NCI-H446 (cell line): ENCODE measurements at places on chromosomes 1 and 21.

DNA sequence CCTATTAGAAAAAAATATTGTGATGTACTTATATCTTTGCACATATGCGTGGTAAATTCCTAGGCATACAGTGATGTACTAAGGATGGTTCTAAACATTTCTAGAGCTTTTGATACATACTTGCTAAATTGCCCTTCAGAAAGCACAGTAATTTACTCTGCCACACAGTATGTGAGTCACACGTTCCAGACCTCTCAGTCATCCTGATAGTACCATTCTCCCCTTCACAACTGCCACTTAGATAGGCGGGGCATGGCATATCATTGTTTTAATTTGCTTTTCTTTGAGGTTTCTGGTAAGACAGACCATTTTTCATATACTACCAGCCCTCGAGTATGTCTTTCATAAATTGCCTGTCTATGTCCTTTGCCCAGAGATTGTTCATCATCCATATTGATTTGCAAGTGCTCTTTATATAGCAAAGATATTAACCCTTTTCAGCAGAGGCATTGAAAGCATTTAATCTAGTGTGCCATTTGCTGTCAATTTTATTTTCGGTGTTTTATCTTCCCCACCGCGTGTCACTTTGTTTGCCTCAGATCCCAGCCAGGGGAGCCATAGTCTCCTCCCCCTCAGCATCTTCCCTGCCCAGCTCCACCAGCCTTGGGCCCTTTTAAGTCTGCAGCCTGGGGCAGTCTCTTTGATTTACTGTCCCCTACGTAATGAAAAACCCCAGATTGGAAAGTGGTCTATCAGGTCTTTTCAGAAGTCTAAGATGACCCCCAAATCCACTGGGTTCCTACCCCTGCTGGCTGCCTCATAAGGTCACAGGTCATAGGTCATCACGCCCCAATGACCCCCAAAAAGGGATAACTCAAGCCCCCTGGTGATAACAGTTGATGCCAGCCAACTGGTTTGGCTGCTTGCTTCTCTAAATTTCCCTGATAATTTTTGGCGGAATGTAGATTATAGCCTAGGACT, 11.8 kb upstream of the PAX7 start:
- DNase-seq = no peak

- no peak for DNase-seq
Measured at GRCh38 chr1:18410407-18410806, 70.3 kb upstream of the KLHDC7A start.

- no peak for DNase-seq
Measured at GRCh38 chr1:15258833-15259621, 12.0 kb downstream of the FHAD1 start.

- no peak for DNase-seq
Measured at GRCh38 chr1:248840946-248841345, 2.9 kb downstream of the ZNF672 start.

DNA sequence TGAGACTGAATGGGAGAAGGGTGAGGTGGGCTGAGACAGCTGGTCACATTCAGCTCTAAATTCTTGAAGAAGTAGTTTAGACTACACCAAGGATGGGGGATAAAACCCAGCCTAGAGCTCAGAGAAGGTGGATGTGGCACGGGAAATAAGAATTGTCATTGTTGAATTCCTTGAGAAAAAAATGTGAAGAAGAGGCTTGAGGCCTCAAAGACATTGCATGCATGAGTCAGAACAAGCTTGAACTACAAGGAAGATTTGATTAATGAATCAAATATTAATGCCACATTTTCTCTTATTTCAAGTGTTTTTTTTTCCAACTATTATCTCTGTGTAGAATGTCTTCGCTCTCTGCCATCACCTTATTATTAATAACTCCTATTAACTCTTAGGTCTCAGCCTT, 58.9 kb downstream of the MAP3K7CL start:
- no peak for DNase-seq

DNA sequence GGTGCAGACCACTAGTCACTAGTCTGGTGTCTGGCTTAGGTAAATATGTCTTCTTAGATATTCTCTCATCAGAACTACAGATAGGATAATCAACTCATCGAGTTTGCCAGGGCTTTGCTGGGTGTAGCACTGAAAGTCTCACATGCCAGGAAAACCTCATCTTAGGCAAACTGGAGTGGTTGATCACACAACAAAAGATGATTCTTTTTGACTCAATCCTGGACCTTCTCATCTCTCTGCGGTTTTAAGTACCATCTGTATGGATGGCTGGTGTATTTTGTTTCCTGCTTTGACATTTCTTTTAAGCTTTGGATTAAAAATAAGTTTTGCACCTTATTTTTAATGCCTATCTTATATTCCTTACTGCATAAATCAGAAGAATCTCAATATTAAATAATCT, 11.3 kb downstream of the GBP2 start:
- no peak for DNase-seq

DNA sequence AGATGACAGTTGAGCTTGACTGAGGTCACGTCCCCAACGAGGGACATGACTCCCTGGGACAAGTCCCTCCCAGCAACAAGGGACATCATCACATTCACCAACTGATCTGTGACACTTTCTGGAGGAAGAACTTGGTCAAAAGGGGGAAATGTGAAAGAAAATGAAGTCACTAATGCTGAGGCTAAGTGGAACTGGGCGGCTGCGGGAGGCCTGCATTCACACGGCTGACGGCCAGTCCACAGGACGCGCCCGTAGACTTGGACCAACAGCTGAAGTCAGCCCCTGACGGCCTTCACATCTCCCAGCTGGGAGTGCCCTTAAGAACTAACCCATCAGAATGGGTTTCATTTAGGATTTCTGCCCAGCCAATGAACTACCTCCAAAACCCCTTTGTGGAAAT, 26.6 kb downstream of the POFUT2 start:
- no peak for DNase-seq
